T follicular helper cell (primary cell): ENCODE measurements at places on chromosomes 3 and 15.

- no peak for DNase-seq
These were observed 11.3 kb downstream of the LYSMD4 start for GRCh38 chr15:99721896-99722295.

DNA sequence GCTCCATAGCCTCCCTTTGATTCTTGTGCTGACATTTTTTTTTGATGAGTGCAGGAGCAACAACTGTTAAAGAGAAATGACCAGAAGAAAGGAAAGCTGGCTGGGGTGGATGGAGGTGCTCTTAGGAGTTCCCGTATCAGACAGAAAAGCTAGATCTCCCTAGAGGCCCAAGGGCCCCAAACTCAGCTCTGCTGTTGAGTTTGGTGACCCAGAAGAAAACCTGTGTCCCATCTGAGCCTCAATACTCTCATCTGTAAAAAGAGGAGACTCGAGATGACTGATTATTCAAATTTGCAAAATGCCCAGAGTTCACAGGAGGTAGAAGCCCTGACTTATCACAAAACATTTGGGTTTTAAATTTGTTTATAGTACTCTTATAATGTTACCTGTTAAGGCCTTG, 142.4 kb downstream of the TIGIT start:
- DNase-seq: no peak

DNA sequence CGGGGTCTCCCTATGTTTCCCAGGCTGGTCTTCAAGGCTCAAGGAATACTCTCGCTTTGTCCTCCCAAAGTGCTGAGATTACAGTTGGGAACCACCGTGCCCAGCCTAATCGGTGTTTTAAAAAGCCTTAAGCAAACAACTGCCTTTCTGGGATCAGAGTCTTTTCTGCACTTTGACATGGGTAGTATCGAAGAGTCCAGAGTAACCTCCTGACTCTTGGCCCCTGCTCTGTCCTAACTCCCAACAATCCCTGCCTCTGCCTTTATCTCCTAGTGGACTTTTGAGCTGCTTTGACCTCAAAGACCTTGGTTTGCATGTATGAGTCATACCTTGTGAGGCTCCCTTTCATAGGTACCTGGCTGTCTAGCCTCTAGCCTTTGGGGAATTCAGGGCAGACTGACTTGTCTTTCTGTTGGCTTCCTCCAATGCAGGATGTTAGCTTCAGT, 21.0 kb upstream of the HACD2 start:
- DNase-seq: no peak

DNA sequence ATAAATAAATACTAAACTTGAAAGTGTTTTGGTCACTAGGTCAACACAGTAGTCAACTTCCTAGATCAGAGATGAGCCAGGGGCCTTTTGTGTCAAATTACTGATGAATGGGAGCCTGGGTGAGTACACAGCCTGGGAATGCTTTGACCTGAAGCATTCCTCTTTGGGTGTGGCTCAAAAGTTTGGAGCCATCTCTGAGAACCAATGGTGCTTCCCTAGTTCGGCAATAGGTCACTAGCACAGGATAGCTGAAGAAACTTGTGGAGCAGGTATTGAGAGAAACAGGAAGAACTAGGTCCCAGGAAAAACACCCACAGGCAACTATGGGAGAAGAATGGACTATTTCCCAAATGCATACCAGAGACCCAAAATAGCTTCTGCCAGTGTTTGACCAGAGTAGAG, 56.6 kb upstream of the PLXND1 start:
- no peak for DNase-seq

GRCh38 chr15:68292967-68293366, 15.4 kb downstream of the FEM1B start:
- DNase-seq: no peak

- DNase-seq: no peak
These were observed 50.8 kb upstream of the PIAS1 start for GRCh38 chr15:68003297-68003696.

DNA sequence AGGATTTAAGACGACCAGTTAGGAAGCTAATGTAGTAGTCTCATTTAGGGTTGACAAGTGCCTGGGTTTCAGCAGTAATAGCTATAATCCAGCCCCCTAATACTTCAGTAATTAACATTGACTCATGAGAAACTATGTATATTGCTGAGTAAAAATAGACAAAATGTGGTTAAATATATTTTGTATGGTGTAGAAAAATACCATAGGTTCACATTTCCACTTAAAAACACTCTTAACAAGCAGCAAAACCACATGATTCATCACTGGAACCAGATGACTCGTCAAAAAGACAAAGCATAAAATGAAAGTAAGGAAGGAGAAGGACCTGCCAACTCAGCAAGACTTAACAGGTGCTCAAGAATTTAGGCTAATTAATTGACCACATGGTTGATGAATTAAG, 288.9 kb downstream of the EFHB start:
- DNase-seq: no peak

GRCh38 chr3:13282986-13283876, 136.9 kb downstream of the NUP210 start:
- DNase-seq: no peak

GRCh38 chr15:66144978-66145725, 108.4 kb downstream of the MEGF11 start:
- no peak for DNase-seq

DNA sequence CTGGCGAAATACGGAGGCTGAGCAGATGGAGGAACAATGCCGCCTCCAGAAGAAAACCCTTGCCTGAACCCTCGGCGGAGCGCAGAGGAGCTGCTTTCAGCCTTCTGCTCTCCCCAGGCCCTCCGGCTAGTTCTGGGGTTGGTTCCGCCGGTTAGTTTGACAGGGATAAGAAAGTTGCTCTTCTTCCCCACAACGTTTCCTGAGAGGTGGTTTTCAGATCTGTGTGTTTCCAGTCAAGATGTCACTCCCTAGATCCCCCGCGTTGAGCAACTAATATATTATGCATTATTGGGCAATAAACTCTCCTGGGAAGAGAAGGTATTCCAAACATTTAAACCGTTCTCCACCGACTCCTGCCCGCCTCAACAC, 551 bp downstream of the NLGN1 start:
- DNase-seq: no peak

DNA sequence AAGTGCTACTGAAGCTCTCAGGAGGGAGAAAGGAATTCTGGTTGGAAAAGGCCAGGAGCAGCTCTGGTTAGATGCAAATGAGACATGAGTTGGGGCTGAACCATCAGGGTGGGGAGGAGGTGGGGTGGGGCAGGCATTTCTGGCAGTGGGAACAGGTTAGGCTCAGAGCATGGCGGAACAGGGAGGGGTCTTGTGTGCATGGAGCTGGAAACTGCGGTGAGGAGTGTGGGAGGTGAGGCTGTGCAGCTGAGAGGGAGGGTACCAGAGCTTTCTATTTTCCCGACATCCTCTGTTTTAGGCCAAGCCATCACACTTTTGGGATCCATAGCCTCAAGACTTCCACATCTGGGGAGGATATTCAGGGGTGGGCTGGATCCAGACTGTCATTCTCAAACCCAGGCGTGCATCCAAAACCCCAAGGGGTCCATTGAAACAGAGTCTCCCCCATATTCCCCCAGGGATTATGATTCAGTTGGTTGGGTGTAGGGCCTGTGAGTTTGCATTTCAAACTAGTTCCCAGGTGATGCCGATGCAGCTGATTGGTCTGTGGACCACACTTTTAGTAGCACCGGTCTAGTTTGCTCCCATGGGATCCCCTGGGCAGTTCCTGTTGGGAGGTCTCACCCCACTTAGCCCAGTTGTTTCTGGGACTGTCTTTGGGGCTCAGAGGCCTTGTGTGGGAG, 100.9 kb upstream of the TLE3 start:
- no peak for DNase-seq

DNA sequence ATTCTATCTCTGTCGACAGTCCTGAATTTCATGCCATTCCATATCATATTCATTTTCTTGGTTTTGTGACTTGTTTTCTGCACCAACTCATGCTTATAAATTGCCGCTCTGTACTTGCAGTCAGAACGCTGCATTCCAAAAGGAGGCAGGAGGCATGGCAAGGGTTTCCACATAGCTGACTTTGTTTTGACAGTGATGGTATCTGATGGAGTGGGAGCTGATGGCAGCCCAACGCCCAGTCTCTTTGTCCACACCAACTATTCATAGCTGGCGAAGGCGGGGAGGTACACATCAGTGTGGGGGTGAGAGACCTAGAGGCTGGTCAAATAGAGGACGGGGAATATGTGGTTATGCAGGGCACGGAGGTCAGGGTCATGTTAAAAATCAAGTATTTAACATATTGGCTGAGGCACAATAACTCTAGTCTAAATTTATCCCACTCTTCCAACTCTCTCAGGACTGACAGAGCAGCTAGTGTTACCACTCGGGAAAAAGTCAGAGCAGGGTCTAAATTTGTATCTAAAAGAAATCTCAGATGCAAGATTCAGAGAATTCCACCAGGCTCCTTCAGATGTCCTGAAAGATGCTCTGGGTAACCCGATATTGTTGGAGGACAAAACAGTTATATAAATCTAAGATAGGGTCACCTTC, 67.8 kb upstream of the ATP13A3 start:
- no peak for DNase-seq

GRCh38 chr3:156513619-156514018, 41.3 kb downstream of the SSR3 start:
- no peak for DNase-seq

- peak; percentile 22 for DNase-seq
These were observed 85.0 kb downstream of the FAM81A start for GRCh38 chr15:59522988-59523461.
